ENCODE measurements at places on chromosomes 1 and 21.

GRCh38 chr1:220894025-220894923 lies 15.0 kb downstream of the HLX start:
- no peak for DNase-seq

DNA sequence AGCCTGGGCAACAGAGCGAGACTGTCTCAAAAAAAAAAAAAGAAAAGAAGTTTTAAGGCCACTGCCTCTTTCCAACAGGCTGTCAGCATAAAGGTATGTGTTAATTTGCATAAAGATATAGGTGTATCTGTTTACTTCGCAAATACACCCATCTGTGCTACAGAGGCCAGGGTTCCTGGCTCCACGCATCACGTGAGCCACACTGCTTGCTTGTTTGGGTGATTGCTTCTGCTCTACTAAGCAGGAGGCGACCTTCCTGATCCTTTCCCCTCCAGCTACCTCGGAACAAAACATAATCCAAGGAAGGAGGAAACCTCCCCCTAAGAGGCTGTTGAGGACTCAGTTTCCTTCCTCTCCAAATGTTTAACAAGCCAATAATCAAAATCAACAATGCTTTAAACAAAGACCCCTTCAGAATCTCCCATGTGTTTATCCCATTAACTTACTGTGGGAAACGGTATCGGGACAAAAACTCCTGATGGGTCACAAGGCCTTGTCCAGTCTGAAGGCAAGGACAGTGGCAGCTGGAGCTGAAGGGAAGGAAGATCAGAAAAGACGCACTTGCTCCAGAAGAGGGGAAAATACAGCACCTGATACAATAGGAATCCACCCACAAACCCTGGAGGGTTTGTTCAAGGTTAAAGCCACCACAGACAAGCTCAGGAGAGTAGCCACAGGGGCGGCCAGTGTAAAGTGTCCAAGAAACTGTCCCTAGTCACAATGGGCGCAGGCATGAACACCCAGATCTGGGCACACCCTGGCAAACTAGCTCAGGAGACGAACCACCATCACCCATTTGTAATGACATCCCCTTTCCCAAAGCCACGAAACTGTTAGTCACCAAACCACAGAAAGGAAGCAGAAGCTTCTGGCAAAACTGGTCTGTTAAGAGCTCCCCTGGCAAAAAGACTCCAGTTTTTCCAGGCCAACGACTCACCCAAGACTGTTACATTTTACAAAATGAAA lies 17.2 kb downstream of the CTNNBIP1 start:
- no peak for DNase-seq

DNA sequence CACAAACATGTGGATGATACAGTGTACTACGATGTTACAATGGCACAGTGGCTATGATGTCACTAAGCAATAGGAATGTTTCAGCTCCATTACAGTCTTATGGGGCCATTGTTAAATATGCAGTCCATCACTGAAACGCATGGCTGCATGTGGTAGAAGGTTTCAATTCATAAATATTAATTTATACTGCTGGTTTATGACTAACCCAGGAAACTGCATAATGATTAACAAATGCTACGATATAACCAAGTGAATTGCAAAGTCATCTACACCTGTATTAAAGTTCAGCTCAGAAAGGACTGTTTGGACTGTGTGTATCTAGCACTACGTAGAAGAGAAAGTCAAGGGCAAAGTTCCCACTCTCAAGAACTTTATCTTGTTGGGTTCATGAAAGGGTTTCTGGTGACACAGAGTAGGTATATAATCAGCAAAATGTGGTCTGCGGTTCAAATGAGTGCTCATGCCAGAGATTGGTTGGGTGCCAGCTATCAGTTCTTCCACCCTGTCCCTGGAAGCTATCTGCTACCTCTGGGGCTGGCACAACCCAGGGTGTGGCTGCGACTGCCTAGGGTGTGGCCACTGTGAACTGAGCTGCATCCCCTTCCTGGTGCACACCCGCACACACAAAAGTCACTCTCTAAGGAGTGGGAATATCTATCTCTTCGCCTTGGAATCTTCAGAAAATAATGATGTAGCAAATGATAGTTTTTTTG lies 14.8 kb downstream of the MGST3 start:
- no peak for DNase-seq

GRCh38 chr1:53899708-53900107 lies 5.7 kb downstream of the DIO1 start:
- no peak for DNase-seq

- no peak for DNase-seq
Observed at GRCh38 chr1:209363112-209363511, 220.4 kb upstream of the CAMK1G start.

DNA sequence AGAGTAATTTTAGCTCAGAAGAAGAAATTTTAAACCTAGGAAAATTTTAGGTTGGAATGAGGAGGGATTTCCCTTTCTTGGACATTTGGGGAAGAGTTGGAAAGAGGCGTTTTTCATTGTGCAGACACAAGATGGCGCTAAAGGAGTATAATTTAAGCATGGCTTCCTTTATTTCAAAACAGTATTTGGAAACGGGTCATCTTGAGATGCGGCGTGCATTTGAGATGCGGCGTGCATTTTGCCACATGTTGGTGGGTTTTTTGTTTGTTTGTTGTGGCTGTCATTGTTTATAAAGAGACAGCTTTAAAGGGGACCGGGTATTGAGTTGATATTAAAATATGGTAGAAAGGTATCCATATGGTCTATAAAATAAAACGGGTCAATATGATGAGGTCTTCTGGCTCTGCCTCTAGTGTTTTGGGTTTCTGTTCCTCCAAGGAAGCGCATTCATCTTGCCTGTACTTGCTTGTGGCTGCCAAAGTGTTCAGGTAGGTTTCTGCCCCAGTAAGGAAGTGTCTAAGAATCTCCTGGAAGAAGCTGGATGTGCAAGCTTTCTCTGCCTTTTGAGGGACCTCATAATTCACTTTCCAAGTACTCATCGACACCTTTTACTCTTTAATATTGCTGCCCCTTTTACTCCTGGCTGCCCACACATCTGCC lies 210.3 kb downstream of the SLC35F3 start:
- DNase-seq: peak; percentile 62

DNA sequence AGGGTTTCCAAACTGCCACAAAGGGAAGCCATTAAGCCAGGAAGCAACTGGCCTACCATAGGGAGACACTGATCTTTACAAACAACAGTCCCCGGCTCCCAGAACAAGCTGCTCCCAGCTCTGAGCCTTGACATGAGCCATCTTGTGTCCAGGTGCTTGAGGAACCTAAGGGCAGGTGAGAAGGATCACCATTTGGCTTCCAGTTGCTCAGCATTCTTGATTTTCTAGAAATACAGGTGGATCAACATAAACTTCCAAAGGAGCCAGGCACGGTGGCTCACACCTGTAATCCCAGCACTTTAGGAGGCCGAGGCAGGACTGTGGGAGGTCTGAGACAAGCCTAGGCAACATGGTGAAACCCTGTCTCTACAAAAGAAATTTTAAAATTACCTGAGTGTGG lies 21.6 kb downstream of the ZBTB17 start:
- no peak for DNase-seq

DNA sequence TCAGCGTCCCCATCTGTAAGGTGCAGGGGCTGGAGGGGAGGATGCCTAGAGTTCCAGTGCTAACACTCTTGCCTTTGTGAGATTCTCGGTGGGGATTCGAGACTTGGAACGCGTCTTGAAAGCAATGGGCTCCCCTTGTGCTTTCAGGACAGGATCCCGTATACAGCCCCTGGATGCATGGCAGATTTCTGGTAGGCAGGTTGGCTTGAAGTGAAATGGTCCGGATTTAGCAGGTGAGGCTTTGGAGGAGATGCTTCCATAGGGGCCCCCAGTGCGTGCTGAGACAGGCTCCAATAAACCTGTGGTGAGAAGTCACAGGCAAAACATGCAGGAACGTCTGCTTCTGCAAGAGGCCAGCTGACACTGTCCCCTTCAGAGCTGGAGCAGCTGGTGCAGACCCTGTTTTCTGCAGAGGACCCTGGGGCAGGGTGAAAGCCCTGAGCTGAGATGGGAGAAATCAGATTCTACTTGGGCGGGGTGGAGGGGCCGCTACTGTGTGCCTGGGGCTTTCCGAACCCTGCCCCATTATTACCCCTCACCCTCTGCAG lies 270.4 kb downstream of the PTPRU start:
- DNase-seq: peak; percentile 2

DNA sequence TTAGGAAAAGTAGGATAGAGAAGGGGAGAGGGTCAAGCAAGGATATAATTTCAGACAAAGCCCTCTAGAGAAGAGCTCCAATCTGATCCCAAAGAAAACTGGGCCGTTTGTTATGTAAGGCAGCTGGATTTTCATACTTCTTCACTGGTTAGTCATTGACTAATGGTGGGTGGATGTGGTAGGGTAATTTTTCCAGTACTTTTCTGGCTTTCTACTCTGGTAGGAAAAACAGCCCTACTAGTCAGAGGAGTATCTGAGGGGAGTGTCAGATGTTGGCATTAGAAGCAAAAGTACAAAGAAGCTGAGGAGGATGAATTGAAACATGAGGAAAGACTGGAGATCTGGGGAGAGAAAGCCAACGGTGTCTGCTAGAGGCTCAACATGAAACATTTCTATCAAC lies 145.3 kb downstream of the TNFSF18 start:
- no peak for DNase-seq

DNA sequence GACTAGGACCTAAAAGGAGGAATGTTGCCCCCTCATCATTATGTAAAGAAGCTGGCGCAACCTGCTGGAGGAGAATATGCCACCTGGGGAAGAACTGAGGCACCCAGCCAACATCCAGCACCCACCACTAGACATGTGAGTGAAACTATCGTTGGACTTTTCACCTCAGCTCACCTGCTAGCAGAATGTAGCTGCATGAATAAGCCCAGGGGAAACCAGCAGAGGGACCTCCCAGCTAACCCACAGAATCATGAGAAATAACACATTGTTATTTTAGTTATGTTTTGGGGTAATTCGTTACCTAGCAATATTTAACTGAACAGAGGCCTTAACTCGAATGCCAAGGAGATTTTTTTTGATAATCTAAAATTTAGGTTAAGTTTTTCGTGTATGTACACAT lies 542.5 kb upstream of the DAB1 start:
- no peak for DNase-seq

GRCh38 chr1:6984536-6984935 lies 199.3 kb downstream of the CAMTA1 start:
- DNase-seq: no peak

GRCh38 chr1:228725178-228725577 lies 10.1 kb upstream of the RHOU start:
- no peak for DNase-seq

- DNase-seq: no peak
Observed at GRCh38 chr1:3018576-3018975, 2.7 kb upstream of the ACTRT2 start.

DNA sequence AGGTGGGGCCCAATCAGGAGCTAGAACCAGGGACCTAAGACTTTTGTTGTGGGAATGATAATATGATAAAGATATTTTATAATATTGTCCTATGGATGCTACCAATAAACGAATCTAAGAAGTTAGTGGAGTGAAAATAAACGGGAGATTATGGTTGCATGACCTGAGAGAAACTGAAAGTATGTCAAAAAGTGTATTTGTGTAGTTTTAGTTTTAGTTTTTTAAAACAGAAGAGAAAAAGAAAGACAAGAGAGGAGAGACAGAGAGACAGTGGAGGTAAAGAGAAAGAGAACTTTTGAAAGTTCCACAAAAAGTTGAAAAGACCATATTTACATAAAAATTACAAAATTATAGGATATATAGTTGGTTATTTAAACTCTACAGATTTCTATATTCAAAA lies 64.1 kb upstream of the TMPRSS15 start:
- no peak for DNase-seq

GRCh38 chr1:168134132-168134531 lies 2.6 kb downstream of the GPR161 start:
- DNase-seq: no peak

GRCh38 chr1:234865171-234866006 lies 255.4 kb upstream of the IRF2BP2 start:
- no peak for DNase-seq

- DNase-seq: no peak
Observed at GRCh38 chr1:16112596-16113555, 39.4 kb upstream of the FAM131C start.

DNA sequence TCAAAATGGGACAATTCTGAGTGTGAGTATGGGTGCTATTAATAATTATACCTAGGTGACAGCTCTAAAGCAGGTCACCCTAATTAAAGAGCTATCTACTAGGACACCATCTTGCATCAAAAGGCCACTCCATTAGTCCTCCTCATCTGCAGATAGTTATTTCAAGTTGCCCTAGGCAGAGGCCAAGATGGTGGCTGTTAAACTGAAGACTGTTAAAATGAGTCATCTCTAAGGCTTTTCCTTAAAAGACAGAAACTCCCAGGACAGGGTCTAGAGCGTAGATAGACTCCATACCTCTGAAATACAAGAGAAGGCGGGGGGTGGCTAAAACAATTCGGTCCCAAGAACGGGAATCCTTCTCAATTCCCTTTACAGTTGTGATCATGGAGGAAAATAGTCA lies 4.5 kb upstream of the ZNF697 start:
- DNase-seq: no peak

DNA sequence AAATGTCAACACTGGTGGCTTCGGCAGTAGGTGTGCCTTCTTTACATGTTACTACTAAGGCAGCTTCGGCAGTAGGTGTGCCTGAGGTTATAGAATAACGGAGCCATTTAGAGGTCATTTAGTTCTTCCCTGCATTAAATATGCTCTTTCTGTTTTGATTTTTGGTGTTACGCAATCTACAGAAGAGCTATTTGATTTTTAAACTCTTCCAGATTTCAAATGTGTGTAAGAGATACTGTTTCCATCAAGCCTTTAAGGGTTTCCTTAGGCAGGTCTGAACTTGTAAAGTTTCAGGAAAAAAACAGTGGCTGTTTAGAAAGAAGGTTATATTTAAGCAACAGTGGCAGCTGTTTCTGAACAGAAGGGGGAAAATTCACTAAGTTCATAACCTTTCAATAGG lies 54.8 kb downstream of the PIK3R3 start:
- no peak for DNase-seq

DNA sequence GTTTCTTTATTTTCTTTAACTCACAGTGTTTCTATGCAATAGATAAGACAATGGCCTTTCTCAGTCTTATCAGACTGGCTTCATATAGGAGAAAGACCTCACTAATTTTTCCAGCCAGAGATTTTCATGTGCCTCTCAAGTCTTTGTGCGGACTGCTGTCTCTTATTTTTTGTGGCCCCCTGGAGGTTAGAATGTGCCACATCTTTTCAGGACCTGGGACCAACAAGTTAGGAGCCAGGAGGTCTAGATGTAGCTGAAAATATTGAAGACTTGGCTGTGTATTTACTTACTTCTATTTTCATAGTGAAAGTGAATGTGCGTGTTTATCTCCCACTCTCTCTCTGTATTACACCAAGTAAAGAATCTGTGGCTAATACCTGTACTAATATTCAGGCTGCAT lies 42.1 kb upstream of the CFHR3 start:
- DNase-seq: no peak

GRCh38 chr1:166489670-166490436 lies 323.1 kb upstream of the FAM78B start:
- peak; percentile 11 for DNase-seq

GRCh38 chr1:203142684-203143408 lies 15.3 kb downstream of the ADORA1 start:
- no peak for DNase-seq

DNA sequence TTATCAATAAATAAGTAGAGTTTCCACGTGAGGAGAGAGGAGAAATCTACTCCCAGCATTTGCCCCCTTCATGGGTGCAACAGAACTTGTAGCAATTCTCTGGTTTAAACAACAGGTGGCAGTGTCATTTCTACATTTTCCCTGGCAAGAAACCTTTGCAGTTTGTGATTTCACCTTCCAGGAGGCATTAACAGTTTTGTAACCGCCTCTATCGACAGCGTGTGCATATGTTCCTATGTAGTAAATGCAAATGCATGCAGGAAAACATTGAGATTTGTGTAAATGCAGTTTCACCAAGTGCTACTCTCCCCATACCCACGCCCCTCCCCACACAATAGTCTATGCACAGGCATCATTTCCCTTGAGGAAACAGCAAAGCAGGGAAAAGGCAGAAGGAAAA lies 494.7 kb downstream of the SMYD3 start:
- DNase-seq: peak; percentile 34
